ENCODE measurements at places on chromosomes 5 and 9.

GRCh38 chr5:81971111-81971711, 612 bp upstream of the ATG10 start:
- peak; percentile 21 for DNase-seq

GRCh38 chr5:68251804-68252522, 36.4 kb downstream of the PIK3R1 start:
- DNase-seq, result no peak

GRCh38 chr9:99093492-99093791, 11.5 kb upstream of the TGFBR1 start:
- no peak for DNase-seq

DNA sequence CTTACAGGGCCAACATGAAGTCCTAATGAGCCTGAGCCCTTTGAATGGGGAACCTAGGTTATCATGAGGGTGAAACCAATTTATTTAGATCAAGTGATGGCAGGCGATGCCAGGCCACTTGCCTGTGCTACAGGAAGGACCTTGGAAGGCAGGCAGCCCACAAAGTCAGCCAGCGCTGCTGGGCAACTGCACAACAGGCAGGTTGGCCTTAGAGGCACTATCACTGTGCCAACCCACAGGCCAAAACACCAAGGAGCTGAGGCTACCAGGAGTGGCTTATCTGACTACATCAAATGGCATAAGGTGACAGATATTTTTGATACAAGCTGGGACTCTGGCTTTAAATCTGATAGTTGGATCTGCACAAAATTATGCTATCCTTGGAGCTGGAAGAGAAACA, 319.1 kb downstream of the NTRK2 start:
- no peak for DNase-seq

GRCh38 chr9:7303907-7304626, 495.5 kb downstream of the DMAC1 start:
- no peak for DNase-seq

DNA sequence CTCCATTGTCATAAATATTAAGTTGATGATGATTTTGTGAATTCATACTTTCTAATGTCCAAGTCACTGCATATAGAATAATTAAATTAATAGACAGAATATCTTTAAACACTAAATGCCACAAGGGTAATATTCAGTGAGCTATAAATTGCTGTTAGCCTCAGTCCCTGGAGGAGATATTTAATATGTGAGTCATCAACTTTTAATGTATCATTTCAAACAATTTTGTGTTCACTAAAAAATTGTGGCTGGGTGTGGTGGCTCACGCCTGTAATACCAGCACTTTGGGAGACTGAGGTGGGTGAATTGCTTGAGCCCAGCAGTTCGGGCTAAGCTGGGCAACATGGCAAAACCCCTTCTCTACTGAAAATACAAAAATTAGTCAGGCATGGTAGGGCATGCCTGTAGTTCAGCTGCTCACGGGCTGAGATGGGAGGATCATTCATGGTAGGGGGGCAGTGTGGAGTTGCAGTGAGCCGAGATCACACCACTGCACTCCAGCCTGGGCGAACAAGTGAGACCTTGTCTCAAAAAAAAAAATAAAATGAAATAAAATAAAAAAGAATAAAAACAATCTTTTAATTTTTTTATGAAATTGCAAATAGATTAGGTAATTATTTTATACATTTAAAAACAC, 717.3 kb upstream of the CHD1 start:
- DNase-seq, result no peak

- no peak for DNase-seq
Observed at GRCh38 chr9:13282998-13283397, 3.5 kb upstream of the MPDZ start.

DNA sequence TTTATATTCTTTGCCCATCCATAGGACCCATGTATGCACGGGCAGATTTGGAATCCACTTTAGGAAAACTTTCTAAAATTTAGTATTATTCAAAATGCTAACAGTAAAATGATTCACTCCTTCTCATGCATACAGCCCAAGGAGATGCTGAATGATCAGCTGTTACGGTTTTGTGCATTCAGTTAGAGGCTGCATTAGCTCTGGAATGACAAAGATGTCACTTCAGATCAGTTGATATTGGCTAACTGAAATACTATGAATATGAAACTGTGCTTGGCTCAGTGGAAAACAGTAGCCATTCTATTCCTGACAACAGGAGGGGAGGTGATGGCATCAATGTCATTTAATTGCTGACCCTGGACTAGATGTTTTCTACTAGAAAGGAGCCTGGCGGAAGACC, 560.7 kb downstream of the ZNF608 start:
- DNase-seq, result no peak

DNA sequence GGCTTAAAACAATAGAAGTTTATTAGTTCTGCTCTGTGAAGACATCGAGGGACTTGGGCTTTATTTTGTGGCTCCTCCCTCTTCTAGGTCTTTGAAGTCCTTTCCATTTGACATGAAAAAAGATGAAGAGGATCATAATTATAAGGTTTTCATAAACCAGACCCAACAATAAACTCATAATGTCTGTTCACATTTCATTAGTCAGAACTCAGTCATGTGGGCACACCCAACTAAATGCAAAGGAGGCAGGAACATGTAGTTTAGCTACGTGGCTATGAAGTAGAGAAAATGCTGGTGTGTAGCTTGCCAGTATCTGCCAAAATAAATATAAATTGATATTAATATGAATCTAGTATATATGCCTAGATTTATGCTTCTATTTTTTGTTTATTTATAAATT, 393.9 kb upstream of the C9orf72 start:
- no peak for DNase-seq

- DNase-seq, result no peak
Observed at GRCh38 chr9:113928269-113928668, 52.2 kb downstream of the ZNF618 start.

GRCh38 chr5:95763941-95764340, 32.8 kb downstream of the RHOBTB3 start:
- no peak for DNase-seq

GRCh38 chr9:136950656-136951276, 1.3 kb upstream of the LCN12 start:
- DNase-seq, result no peak

GRCh38 chr9:15277400-15278090, 29.5 kb downstream of the TTC39B start:
- peak; percentile 6 for DNase-seq

DNA sequence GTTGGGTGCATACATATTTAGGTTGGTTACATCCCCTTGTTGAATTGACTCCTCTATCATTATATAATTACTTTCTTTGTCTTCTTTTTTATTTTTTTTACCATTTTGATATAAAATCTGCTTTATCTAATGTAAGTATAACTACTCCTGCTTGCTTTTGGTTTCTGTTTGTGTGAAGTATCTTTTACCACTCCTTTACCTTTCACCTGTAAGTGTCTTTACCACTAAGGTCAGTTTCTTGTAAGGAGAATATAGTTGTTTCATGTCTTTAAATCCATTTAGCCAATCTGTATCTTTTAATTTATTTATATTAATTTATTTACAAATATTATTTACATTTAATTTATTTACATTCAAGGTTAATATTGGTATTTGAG, 33.0 kb downstream of the INSL4 start:
- DNase-seq, result no peak

GRCh38 chr5:162990856-162991497, 446.4 kb upstream of the CCNG1 start:
- no peak for DNase-seq

GRCh38 chr9:131402738-131403492, 9.0 kb downstream of the PRRC2B start:
- DNase-seq, result peak; percentile 24

Data from NCI-H146 (cell line).